ENCODE measurements at places on chromosomes 2 and 18.

DNA sequence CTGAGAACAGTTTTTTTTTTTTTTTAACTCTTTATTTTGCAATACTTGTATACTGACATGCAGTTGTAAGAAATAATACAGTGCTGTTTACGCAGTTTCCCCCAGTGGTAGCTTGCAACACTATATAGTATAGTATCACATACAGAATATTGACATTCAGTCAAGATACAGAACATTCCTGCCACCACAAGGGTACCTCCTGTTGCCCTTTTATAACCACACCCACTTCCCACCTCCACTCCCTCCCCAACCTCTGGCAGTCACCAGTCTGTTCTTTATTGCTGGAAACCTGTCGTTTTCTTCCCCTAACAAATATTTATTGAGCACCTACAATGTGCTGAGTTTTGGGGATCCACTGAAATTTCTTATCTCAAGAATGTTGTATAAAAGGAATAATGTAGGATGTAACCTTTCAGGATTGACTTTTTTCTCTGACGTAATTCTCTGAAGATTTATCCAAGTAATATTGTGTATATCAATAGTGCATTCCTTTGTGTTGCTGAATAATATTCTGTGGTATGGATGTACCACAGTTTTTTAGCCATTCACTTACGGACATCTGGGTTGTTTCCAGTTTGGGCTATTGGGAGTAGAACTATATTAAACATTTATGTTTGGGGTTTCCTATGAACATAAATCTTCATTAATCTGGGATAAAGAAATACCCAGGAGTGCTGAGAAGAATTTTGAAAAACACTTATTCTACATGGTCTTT is 51.4 kb upstream of the EML6 start:
- DNase-seq: no peak

DNA sequence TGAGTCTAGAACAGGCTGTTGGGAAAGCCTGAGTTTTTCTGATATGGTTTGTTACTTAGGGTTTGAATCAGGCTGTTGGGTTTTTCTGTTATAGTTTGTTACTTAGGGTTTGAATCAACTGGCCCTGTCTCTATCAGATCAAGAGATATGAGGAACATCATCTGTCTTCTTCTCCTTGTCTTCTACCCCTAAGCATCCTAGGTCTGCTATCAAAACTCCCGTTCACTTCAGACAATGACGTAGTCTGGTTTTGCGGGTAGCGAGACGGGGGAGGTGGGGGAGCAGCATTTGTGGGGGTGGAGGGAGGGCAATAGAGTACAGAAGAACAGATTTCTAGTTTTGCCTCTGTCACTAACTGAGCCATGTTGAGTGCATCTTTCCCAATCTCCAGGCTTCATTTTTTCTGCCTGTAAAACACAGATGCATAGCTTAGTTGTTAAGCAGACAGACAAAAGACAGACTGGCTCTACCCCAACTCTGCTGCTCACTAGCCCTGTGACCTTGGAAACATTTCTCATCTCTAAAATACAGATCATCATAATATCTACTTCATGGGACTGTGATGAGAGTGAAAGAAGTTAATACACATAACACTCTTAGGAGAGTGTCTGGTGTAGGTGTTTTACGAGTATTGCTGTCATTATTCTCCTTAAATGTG is 9.1 kb downstream of the TNP1 start:
- peak; percentile 30 for DNase-seq

DNA sequence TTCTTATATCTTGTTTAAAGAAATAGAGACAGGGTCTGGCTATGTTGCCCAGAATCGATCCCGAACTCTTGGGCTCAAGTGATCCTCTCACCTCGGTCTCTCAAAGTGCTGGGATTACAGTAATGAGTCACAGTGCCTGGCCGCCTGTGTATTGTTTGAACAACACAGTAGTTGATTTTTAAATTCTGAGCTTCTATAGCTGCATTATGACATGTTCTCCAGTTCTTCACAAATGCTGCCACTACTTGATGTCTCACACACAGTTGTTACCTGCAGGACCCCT is 7.7 kb upstream of the RHOB start:
- DNase-seq: no peak

- DNase-seq: no peak
These were observed 246.8 kb upstream of the ST6GAL2 start for GRCh38 chr2:107132746-107133145.

DNA sequence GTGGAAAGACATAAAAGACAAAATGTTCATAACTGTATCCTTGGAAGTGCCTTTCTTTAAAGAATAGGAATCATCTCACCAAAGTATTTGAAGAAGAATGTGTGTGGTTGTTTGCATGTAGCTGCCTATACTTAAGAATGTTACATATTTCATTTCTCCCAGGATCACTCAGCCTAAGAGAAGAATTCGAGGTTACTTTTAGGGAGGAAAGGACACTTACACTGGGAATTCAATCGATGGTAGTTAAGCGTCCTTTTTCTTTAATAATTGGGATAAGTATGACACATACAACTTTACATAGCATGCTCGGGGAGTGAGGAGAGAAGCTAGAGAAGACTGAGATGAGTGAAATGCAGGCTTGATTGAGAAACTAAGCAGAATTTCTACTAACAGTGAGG is 22.0 kb upstream of the CYP1B1 start:
- DNase-seq: no peak

DNA sequence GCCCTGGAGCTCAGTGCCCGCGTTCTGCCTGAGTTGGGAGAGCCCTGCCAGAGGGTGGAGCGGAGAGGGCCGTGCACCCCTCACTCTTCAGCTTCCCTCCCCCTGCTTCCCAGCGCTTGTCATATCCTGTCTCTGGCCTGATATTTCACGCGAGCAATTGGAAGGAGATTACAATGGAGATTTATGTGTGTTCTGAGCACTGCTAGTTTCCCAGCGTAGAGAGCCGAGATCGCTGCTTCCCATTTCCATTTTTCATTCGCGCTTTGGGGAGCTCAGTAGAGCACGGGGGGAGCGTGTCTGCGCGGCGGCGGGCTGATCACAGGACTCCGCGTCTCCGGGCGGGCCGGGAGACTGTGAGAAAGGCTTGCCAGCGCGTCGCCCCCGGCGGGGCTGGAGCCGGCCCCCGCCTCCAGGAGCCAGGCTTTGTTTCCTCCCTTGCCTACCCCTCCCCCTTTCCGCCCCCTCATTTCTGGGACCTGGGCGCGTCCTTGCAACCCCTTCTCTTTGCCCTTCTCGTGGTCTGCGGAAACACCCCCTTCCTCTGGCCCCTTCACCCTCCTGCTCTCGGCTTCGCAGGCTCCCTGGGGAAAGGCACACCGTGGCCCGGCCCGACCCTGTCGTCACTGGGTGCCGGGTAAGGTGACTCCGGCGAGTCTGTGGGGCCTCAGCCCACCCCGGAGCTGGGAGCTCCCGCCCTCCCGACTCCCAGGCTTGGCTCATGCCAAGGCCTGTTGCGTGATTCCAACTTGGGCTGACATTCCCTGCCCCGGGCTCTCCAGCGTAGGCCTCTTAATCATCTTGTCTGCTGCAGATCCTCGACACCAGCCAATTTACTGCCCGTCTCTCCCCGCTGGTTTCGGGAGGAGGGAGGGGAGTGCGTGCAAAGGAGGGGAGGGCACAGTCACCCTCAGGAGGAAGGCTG is 5.8 kb downstream of the DLX2 start:
- DNase-seq: no peak

GRCh38 chr18:59231877-59232276 is 11.9 kb downstream of the GRP start:
- no peak for DNase-seq

- peak; percentile 60 for DNase-seq
These were observed 23.0 kb downstream of the CDC42EP3 start for GRCh38 chr2:37648331-37649011.

GRCh38 chr2:161982548-161983330 is 91.3 kb downstream of the DPP4 start:
- DNase-seq: no peak

DNA sequence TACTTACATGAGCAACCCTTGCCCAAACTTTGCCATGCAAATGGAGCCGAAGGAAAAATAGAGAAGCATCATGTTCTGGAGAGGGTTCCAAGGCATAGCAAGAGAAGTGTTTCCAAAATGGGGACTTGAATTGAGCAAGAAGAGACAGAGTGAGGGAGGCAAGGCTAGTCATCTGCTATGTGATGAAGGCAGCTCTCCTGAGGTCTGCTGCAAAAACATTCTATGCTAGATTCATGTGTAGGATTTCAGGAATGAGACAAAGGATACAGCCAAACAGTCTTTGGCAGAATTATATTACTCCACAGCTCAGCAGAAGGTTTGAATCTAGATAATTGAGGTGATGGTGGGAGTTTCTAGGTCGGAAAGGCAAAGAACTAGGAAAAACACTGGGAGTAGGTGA is 24.1 kb upstream of the MRPL19 start:
- no peak for DNase-seq

- DNase-seq: no peak
These were observed 197.9 kb upstream of the HDAC4 start for GRCh38 chr2:239598732-239599090.

- no peak for DNase-seq
These were observed 68.7 kb upstream of the FSHR start for GRCh38 chr2:49222975-49223528.

DNA sequence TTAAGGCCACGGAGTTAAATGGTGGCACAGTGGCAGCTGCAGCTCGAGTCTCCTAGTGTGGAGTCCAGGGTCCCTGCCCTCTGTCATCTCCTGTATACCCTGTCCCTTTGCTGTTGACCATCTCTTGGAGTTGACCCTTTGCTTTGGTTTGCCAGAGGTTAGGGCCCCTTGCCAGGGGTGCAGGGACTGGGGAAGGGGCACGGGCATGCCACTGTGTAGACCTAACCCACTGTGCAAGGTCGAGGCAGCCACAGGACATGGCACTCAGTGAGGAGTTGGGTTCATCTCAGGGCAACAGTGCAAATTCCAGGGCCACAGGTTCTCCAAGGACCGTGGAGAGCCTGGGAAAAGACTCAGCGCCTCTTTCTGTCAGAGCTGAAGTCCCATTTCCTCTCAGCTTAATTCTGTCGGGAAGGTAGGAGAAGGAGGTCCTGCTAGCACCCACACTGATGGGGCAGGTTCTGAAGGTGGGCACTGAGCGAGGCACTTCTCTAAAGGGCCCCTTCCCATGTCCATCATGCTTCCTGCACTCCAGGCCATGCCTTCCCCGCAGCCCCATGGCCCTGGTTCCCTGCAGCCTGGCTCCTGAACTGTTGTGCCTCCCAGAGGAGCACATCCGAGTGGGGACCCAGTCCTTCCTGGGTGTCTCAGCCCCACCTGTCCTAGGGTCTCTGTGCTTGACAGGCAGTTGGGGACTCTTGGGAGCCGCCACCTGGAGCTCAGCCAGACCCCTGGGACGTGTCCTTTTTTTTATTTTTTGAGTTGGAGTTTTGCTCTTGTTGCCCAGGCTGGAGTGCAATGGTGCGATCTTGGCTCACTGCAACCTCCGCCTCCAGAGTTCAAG is 2.8 kb downstream of the KHK start:
- DNase-seq: no peak

- DNase-seq: peak; percentile 19
These were observed 230.7 kb downstream of the HAUS1 start for GRCh38 chr18:46334868-46335281.

All from activated naive CD4-positive, alpha-beta T cell treated with anti-CD3 and anti-CD28 coated beads for 36 hours (primary cell).